ENCODE measurements at places on chromosomes 2 and 18. TPM values are rescaled to one million over a fixed set of nuclear protein-coding genes. Genes with fewer than 3 reads are reported as not detected.

GRCh38 chr2:10497797-10498251 is 49.7 kb upstream of the ODC1 start:
- ATAC-seq: peak; percentile 100

DNA sequence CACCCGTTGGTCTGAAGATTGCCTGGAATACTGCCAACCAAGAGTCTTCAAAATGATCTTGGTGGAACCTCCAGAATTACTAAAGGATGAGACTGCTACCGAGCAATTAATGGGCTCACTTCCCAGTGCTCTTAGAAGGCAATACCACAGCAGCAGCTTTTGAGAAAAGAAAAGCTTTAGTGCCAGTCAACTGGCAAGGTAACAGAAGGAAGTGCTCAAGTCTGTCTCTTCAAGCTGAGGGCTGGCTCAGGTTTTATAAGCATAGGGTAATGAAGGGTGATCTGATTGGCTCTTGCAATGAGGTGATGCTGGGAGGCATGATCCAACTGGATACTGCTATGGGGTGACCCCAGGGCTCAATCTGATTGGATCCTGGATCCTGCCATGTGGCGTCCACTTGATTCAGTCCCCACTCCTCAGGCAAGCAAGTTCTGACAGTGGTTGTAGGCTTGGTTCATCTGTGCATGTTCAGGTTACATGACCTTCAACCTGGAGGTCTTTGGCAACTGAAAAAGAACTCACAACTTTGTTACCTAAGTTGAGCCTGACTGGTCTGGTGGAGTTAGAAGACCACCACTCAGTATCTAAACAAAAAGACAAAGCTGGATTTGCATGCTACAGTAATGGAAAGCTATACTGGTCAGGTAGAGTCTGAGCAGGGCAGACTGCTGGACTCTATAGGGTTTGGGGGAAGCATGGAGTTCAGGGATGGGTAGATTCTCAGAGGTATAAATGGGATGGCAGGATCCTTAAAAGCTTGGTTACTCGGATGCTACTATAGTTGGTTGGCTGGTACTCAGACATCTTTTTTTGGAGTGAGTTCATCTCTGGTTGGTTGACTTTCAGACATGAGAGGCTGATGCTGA is 14.0 kb upstream of the RIF1 start:
- no peak for ATAC-seq

- no peak for ATAC-seq
These were observed 81.9 kb downstream of the SLC4A3 start for GRCh38 chr2:219709331-219709761.

Gene TNS1
- 9.6 TPM for total RNA-seq

Gene TPRKB
- 49.6 TPM for total RNA-seq

- peak; percentile 54 for ATAC-seq
These were observed 1.2 kb downstream of the TMEM237 start for GRCh38 chr2:201642086-201642578.

Gene SFT2D3
- 0.36 TPM for total RNA-seq

Gene TRABD2A
- 2.2 TPM for total RNA-seq

- peak; percentile 72 for ATAC-seq
These were observed 261.3 kb upstream of the NCKAP5 start for GRCh38 chr2:133829450-133830020.

DNA sequence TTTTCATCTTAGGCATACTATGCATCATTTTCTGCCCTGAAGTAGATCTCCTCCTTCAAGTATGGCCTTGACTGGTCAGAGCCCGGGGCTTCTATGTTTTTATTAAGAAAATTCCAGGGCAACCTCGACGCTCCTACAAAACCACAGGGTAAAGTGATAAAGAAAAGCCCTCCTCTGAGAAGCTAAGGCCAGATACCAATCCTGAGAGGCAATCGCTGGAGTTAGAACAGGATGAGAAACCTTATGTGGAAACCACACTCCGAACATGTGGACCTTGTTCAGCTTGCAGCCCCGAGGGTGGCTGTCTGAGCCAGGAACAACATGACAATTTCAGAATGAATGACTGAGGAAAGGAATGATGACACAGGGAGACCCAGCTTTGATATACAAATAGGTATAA is 35.6 kb downstream of the RMC1 start:
- no peak for ATAC-seq

- ATAC-seq: peak; percentile 59
These were observed 8.2 kb upstream of the CLIP4 start for GRCh38 chr2:29106980-29107388.

Gene CRIM1
- 11.3 TPM for total RNA-seq

Gene ERCC3
- total RNA-seq: 35.0 TPM

DNA sequence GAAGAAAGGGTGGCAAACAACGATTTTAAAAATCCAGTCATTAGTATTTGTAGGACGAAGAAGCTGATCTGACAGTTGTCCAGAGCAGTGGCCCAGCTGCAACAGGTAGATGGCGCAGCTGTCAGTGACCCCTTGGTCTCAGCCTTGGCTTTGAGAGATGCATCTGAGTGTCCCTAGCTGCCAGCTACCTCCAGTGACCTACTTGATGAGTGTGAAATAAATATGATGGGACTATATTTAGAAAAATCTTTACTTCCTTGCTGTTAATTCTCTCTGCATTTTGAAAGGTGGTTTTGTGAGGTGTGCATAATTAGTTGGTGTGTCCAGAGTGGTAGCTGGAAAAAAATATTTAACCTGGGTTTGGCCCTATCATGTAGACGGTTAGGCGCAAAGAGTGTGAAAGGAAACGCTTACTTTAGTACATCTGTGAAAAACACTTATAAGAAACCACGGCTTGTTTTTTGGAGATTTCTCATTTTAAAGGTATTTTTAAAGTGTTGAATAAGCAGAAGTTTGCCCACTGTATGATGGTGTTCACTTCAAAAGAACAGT is 963 bp downstream of the INPP1 start:
- peak; percentile 57 for ATAC-seq

Gene ODC1
- 374 TPM for total RNA-seq

Gene DYNAP
- not detected for total RNA-seq

Gene IL36RN
- 0.21 TPM for total RNA-seq

DNA sequence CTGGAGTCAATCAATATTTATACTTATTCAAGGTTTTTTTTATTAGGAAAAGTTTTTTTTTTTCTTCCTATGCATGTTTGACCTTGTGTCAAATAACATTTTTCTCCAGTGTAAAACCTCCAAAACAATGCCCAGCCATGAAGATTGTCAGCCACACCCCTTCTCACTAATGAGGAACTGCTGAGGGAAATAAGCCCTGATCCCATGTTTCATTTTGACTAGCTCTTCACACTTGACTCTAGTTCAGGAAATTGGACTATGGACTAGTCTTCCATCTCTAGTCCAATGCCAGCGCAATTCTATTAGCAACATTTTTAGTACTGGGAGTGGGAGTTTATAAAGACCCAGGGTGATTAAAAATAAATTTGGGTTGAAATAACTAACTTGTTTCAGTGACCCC is 275.6 kb upstream of the CXCR4 start:
- ATAC-seq: no peak

DNA sequence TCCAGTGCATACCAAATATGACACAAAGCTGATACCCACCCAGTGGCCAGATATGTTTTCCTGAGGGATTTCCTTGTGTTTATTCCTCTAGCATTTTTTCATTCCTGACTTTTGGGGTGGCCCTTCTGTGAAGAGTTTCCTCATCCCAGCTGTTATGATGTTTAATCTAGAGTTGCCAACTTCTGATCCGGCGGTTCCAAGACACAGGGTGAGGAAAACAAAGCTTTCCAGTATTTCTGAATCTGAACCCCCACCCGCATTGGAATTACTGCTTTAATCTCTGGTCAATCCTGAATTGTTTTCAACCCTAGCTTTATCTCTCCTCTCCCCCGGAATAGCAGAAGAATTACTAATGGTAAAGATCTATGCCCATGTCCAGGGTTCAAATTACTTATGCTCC is 39.2 kb upstream of the PNPT1 start:
- no peak for ATAC-seq

DNA sequence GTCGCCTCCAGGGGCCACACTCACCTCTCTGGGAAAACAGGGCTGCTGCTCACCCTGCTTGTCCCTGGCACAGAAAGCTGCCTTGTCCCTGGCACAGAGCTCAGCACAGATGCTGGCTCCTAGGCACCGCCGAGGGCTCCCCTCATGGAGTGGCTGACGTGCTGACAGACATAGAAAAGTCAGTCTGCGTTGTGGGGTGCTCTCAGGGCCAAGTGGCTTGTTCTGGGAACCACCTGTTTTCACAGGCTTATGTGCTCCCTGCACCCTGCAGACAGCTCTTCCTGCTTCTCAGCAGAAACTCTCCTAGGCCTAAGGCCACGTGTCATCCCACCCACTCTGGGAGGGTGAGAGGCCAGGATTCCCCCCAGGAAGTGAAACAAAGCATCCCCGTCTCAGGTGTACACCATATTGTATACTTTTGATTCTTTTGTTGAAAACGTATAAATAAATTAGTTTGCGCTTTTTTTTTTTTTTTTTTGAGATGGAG is 84.7 kb upstream of the TMEM200C start:
- ATAC-seq: no peak

GRCh38 chr2:40403233-40403836 is 48.6 kb downstream of the SLC8A1 start:
- ATAC-seq: no peak

Gene SIX2
- not detected for total RNA-seq

Gene CPLX4
- total RNA-seq: 0.25 TPM

GRCh38 chr2:37569131-37569823 is 102.2 kb downstream of the CDC42EP3 start:
- no peak for ATAC-seq

DNA sequence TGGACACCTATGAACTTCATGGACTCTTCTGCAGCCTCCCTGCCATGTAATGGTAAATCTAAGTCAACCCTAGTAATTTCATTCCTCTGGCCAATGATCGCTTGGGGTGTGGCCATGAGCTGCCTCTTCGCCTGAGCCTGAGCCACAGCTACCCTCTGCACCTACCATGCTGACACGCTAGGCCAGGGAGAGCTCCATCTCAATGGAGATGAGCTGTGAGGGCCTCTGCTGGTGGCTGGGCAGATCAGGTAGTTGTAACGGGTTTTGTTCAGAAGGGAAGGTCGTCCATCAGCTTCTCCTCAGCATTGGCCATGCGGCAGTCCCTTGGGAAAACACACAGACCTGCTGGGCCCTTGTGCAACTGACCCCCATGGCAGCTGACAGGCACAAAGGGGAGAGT is 24.4 kb downstream of the MPHOSPH10 start:
- no peak for ATAC-seq

GRCh38 chr18:55163550-55163949 is 204.3 kb upstream of the CCDC68 start:
- no peak for ATAC-seq

GRCh38 chr2:109143214-109144187 is 14.5 kb downstream of the SH3RF3 start:
- no peak for ATAC-seq

GRCh38 chr2:85259879-85260278 is 67.9 kb downstream of the TGOLN2 start:
- ATAC-seq: no peak

- ATAC-seq: no peak
These were observed 56.7 kb downstream of the DPP10 start for GRCh38 chr2:114499101-114499500.

DNA sequence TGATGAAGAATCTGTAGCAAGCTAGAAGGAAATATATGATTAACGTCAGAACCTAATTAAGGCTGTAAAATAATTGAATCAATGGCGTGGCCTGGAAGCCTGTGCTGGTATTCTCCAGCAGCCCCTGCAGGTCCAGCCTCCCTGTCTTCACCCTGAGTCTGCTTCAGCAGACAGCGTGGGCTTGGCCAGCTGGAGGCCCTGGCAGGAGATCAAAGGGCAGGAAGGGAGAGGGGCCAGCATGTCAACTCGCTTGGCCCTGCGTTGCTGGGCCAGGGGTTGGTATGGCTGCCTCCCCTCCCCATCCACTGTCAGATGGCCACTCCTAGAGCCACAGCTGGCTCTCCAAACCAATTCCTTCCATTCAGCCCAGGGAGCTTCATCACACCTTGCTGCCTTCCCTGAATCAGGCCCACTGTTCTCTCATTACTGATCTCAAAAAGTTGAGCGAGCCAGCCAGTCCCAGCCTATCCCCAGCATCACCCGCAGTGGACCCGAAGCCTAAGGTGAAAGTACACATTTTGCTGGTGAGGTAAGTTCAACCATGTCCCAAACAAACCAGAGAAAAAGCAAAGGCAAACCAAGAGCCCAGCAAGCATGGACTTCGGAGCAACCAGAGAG is 228.4 kb upstream of the AGAP1 start:
- ATAC-seq: no peak

Gene CFC1
- 0.75 TPM for total RNA-seq

- peak; percentile 35 for ATAC-seq
These were observed 36.8 kb upstream of the EML4 start for GRCh38 chr2:42132191-42132965.

GRCh38 chr2:240795454-240795853 is 24.6 kb downstream of the KIF1A start:
- ATAC-seq: no peak

DNA sequence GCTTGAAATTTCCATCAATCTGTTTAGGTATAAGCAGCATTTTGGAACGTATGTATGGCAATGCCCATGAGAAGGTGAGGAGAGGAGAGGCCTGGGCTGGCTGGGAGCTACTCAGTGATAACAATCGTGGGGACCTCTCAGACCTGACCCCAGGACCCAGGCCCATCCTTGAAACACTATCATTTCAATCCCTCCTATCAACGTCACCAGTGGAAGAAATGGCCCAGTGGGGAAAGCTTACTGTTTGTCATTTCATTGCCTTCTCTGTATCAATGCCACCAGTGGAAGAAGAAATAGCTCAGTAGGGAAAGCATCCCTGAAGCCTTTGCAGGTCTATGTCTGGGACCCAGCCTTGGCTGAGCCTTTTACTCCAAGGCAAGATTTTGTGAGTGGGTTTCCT is 44.8 kb downstream of the ASB18 start:
- ATAC-seq: no peak

DNA sequence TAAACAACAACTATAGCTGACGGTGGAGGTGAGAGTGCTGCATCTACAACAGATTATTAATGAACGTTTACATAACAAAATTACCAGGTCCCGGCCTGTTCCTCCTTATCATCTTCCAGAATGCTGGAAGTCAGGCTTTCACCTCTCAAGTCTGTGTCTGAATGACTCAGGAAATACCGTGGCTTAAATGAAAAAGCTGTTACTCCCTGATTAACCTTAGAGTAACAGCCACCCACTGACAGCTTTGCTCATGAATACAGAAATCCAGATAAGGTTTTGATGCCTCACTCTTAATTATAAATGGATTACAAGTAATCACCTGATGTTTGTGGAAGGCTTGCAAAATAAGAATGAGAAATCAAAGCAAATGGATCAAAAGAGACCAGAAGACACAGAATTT is 885.3 kb upstream of the CELF4 start:
- ATAC-seq: no peak

GRCh38 chr18:31091350-31091749 is 10.9 kb downstream of the DSC2 start:
- no peak for ATAC-seq

GRCh38 chr18:65990944-65991708 is 240.3 kb downstream of the CDH7 start:
- no peak for ATAC-seq

DNA sequence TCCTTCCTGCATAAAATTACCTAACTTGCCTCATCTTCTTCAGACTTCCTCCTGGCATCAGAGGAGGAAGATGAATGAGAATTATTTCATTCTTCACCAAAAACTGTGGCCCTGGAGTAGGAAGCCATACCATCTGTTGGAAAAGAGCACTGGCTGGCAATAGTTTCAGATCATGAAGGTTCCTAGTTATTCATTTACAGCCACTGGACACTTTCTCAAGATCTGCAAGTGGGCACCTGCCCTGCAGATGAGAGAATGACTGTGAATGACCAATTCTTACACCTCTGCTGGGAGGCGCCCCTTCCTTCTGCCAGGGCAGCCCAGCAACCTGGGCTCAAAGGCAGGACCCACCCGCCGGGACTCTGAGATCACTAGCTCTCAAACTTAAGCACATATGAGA is 13.0 kb downstream of the DIPK1C start:
- no peak for ATAC-seq

Gene DPP10
- not detected for total RNA-seq

Gene C2orf80
- total RNA-seq: 15.9 TPM
